B cell (primary cell): ENCODE measurements at places on chromosomes 16 and 17. TPM values are rescaled to one million over a fixed set of nuclear protein-coding genes. Genes with fewer than 3 reads are reported as not detected.

DNA sequence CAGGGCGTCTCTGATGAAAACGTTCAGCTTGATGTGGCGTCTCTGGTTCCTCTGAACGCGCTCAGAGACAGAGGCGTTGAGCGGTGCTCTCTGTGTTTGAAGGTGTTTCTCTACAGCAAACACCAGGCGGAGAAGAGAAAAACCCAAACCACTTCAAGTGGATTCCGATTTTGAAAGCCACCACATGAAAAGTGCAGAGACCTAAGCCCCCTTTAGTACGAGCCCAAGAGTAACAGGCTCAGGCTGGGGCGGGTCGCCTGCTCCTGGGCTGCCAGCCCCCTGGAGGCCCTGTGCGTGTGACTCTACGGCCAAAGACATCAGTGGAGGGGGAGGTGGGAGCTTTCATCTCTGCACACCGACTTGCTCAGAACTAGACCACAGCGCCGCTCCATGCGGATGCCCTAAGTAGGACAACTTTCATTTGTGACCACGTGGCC lies 328.4 kb downstream of the MAF start:
- H3K4me1 ChIP-seq = peaks cover 28% of the 10 kb centered on the region
- no peaks in the 10 kb centered on the region for H3K36me3 ChIP-seq
- no peak for DNase-seq
- H3K4me3 ChIP-seq = no peak overlapping the region
- no peak overlapping the region for H3K27ac ChIP-seq
- no peaks in the 10 kb centered on the region for H3K27me3 ChIP-seq

GRCh38 chr17:45234641-45235415 lies 13.1 kb downstream of the FMNL1 start:
- peak; percentile 73 for DNase-seq
- no peak overlapping the region for H3K4me3 ChIP-seq
- H3K27ac ChIP-seq = peak overlapping the region; percentile 0
- H3K27me3 ChIP-seq = no peaks in the 10 kb centered on the region
- peaks cover 26% of the 10 kb centered on the region for H3K4me1 ChIP-seq
- H3K36me3 ChIP-seq = peaks cover 3% of the 10 kb centered on the region

- no peak overlapping the region for H3K4me3 ChIP-seq
- no peak overlapping the region for H3K27ac ChIP-seq
- H3K36me3 ChIP-seq = no peaks in the 10 kb centered on the region
- no peaks in the 10 kb centered on the region for H3K27me3 ChIP-seq
- DNase-seq = no peak
Observed at GRCh38 chr16:6066652-6067051, 969.1 kb upstream of the EEF2KMT start.

GRCh38 chr16:67264277-67264676 lies 15.1 kb upstream of the PLEKHG4 start:
- no peaks in the 10 kb centered on the region for H3K27me3 ChIP-seq
- no peaks in the 10 kb centered on the region for H3K4me1 ChIP-seq
- no peaks in the 10 kb centered on the region for H3K36me3 ChIP-seq
- no peak overlapping the region for H3K4me3 ChIP-seq

DNA sequence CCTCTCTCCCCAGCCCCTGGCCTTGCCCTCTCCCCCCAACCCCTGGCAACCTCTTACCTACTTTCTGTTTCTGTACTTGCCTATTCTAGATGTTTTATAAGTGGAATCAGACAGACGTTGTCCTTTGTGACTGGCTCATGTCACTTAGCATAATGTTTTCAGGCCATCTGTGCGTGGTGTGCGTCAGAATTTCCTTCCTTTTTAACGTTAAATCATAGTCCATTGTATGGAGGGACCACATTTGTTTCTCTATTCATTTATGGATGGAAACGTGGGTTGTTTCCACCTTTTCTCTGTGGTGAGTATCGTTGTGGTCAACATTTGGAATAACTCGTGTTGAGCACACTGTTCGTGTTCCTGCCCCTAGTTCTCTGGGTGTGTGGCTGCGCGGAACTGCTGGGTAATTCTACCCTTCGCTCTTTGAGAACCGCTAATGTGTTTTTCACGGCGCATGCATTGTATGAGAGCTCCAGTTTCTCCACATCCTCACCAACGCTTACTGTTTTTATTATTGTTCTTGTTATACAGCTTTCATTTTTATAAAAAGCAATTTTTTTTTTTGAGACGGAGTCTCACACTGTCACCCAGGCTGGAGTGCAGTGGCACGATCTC lies 26.3 kb downstream of the ACTG1 start:
- H3K27me3 ChIP-seq = peaks cover 18% of the 10 kb centered on the region
- peaks cover 41% of the 10 kb centered on the region for H3K4me1 ChIP-seq
- no peak overlapping the region for H3K4me3 ChIP-seq
- no peak for DNase-seq

The NPIPB9 gene
- 12.6 and 13.4 TPM in 2 replicates for total RNA-seq

DNA sequence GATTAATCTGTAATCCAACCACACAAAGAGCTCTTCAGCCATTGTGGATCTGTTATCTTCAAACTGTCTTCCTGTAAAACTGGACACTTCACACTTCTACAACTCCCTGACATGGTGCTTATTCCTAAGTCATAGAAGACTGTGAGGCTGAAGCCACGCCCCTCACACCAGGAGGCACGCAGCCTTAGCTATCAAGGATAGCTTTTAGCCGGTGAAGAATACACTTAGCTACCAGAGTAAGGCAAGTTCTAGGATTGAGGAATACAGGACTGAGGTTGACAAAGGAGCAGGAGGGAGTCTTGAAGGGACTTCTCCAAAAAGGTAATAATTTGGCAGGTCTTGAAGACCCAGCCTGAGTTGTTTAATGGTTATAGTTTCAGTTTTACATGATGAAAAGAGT lies 79.8 kb upstream of the GAS7 start:
- H3K27ac ChIP-seq = no peak overlapping the region
- H3K27me3 ChIP-seq = no peaks in the 10 kb centered on the region
- no peaks in the 10 kb centered on the region for H3K36me3 ChIP-seq

- no peaks in the 10 kb centered on the region for H3K36me3 ChIP-seq
- no peak overlapping the region for H3K27ac ChIP-seq
- DNase-seq = no peak
Observed at GRCh38 chr16:59535298-59535697, 801.2 kb upstream of the GOT2 start.

The OR2C1 gene
- total RNA-seq = 0.67 and 1.4 TPM in 2 replicates

DNA sequence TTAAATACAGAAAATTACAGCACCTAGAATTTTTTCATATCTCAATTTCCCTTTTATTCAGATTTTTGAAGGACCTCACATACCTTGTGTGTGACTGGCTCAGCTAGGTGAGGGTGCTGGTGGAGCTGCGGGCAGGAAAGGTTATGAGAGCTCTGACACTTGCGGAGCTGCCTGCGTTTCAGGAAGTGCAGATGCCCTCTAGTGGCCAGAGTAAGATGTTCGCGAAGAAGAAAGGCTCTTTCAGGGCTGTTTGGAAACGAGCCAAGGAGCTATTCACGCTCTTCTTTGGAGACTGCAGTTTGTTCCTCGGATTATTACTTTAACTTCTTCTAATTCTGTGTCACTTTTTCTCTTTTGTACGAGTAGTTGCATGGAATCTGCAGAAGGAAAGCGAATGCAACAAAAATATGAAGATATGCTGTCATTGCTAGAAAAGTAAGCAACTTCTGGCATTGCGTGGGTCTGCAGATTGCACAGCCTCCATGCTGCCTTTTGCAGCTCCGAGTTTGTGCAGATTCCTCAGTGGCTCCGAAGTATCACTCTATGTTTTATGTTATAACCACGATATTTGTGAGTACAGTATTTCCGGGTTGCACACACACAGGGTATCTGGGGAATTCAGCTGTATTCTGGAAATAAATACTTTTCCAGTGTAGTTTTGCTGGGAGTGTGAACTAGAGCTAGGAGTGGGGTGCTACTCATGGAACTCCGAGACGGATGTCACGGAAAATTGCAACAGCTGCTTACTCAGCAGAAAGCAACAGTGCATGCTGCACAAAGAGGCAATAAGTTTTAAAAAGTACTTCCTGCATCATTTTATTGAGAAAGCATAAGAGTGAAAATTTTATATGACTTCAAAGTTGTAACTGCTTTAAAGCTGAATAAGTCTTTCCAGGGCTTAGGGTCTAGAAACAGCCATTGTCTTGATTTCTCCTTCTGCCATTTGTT lies 46.3 kb downstream of the DNAH9 start:
- no peak overlapping the region for H3K27ac ChIP-seq
- DNase-seq = peak; percentile 43
- no peaks in the 10 kb centered on the region for H3K36me3 ChIP-seq
- no peaks in the 10 kb centered on the region for H3K27me3 ChIP-seq
- H3K4me1 ChIP-seq = no peaks in the 10 kb centered on the region

The SPAG5 gene
- total RNA-seq = 8.0 and 10.1 TPM in 2 replicates

DNA sequence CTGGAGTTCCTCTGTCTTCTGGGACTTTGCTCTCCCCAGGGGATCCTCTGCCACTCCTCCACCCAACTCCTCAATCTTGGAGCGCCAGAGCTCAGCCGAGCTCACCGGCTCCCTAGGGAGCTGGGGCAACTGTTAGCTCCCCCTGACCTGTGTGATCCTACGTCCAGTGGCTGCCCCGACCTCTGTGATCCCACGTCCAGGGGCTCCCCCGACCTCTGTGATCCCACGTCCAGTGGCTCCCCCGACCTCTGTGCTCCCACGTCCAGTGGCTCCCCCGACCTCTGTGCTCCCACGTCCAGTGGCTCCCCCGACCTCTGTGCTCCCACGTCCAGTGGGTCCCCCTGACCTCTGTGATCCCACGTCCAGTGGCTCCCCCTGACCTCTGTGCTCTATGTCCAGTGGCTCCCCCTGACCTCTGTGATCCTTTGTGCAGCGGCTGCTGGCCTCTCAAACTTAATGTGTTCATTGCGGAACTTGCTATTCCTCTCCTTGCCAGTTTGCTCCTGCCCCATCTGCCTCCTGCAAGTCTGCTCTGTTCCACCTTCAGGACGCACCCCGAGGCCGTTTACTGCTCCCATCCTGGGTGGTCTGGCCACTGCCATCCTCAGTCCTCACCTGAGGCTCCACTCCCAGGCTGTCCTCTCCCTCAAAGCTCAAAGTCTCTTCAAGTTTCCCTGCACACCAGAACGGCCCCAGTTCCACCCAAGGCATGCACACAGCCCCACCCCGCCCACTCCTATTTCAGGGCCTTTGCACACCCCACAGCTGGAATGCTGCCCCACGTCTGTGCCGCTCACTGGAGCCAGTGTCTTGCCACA lies 2.8 kb downstream of the VPS9D1 start:
- H3K36me3 ChIP-seq = peaks cover 3% of the 10 kb centered on the region
- no peak overlapping the region for H3K4me3 ChIP-seq
- H3K27me3 ChIP-seq = no peaks in the 10 kb centered on the region
- DNase-seq = no peak

The GJD3 gene
- not detected in 2 replicates for total RNA-seq

DNA sequence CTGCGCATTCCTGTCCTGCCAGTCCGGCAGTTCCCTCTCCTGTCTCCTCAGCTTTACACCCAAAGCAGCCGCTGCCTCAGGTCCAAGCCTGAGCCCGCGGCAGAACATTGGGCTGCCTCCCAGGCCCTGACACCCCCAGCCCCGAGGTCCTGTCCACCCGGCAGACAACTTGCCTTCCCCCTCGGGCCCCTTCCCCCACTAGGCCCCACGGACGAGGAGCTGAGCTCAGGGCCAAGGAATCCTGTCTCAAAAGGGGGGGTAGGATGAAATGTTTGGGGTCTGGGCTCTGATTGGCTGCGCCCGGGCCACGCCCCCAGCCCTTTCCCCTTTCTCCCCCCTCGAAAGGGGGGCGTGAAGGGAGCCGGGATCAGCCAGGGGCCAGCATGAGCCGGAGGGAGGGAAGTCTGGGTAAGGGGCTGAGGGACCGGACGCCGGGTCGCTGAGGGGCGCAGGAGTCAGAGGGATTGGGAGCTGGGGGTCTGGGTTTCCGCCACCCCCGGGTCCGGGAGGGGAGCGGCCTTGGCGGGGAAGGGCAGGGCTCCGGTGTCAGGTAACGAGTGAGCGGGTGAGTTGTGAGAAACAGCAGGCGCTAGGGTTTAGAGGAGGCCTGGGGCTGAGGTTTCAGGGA lies at the start of gene CTF1:
Gene CTF1 (plus strand): TSS at position 354 of the 628 bp plus-strand sequence. CDS start 30 bp downstream, at position 384.
- peaks cover 48% of the 10 kb centered on the region for H3K4me1 ChIP-seq
- peak within 1 kb of the TSS; percentile 61 for H3K4me3 ChIP-seq
- H3K27ac ChIP-seq = peak within 1 kb of the TSS; percentile 69
- H3K36me3 ChIP-seq = no peaks in the 10 kb centered on the region
- no peak for DNase-seq

The KRT31 gene
- not detected in 2 replicates for total RNA-seq

DNA sequence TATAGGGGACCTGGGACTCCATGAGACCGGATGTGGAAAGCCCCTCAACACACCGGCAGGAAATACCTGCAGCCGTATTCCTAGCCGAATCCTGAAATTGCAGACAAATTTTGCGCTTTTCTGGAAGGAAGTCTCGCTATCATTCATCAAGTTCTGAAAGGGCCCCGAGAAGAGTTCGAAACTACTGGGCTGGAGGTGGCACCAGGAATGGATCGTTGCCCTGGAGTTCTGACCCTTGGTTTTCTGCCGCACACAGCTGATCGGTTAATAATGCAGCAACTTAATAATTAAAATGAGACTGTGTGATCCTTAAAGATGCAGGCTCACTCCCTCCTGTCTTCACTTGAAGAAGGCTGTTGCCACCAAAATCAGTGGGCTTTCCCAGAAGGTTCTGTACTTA lies 55.7 kb upstream of the MRTFB start:
- H3K36me3 ChIP-seq = no peaks in the 10 kb centered on the region
- no peak for DNase-seq
- H3K4me1 ChIP-seq = no peaks in the 10 kb centered on the region
- no peak overlapping the region for H3K4me3 ChIP-seq
- no peaks in the 10 kb centered on the region for H3K27me3 ChIP-seq

The WNT3 gene
- 1.0 and 1.4 TPM in 2 replicates for total RNA-seq

DNA sequence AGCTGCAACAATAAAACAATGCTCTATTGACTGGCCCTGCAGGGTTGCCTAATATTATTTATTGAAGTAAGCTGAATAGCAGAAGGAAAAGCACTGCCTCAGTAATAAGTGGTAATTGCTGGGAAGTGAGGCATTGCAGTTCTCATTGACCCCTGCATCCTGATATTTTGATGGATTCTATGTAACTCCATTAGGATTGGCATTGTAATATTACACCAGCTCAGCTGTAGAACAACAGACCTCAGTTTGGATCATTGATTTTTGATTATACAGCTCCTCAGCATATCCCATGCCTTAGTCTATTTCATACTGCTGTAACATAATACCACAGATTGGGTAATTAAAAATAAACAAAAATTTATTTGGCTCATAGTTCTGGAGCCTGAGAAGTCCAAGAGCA lies 650.6 kb upstream of the SALL1 start:
- H3K36me3 ChIP-seq = no peaks in the 10 kb centered on the region
- H3K4me3 ChIP-seq = no peak overlapping the region
- H3K27ac ChIP-seq = no peak overlapping the region
- no peaks in the 10 kb centered on the region for H3K27me3 ChIP-seq
- H3K4me1 ChIP-seq = no peaks in the 10 kb centered on the region

- no peaks in the 10 kb centered on the region for H3K27me3 ChIP-seq
- H3K36me3 ChIP-seq = no peaks in the 10 kb centered on the region
Observed at GRCh38 chr17:65589321-65589720, 27.9 kb upstream of the AXIN2 start.

The RHBDL1 gene
- total RNA-seq = 0.76 and 1.0 TPM in 2 replicates

The TOP3A gene
- total RNA-seq = 55.8 and 61.7 TPM in 2 replicates
